T-helper 1 cell (primary cell): ENCODE measurements at places on chromosomes 16 and 17.

DNA sequence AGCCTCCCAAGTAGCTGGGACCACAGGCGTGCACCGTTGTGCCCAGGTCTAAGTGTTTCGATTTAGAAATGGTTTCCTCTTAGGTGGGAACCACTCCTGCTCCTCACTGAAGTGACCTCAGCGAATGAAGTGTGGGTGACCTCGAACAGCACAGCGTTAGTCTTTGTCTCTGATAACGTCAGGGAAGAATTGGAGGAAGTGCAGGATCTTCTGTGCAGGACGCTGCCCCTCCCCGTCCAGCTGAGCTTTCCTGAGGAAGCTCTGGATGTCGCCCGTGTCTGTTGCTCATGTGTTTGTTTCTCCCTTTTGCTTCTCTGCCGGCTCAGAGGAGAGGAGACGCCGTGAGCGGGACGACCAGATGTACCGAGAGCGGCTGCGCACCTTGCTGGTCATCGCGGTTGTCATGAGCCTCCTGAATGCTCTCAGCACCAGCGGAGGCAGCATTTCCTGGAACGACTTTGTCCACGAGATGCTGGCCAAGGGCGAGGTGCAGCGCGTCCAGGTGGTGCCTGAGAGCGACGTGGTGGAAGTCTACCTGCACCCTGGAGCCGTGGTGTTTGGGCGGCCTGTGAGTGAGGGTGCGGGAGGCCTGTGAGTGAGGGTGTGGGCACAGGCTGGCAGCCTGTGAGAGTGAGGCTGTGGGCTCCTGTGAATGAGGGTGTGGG lies 15.6 kb downstream of the SPG7 start:
- DNase-seq, result no peak

GRCh38 chr16:87535855-87536794 lies 43.3 kb upstream of the ZCCHC14 start:
- no peak for DNase-seq

DNA sequence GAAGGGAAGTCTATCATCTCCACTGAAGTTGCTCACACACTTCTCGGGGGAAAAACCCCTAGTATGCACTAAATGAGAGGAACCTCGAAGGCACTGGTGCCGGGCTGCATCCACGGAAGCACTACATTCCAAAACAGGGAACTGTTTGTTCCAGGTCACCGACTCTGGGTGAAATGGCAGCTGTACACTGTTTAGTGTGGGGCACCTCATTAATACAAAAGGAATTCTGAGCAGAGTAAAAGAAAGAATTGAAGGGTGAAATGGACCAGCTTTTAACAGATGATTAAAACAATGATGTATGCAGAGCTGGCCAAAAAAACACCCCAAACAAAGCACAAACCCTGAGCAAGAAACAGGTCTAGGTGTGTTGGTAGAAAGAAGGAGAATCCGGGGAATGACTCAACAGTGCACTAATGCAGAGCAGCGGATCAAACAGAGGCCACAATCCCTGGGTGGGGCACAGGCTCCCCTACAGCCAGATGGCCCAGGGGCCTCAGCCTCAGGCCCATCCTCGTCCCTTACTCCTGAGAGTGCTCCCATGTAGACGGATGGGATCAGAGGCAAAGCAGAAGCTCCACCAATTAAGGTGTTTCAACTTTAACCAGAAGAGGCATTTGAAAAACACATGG lies 161.5 kb downstream of the ZFHX3 start:
- DNase-seq, result no peak

DNA sequence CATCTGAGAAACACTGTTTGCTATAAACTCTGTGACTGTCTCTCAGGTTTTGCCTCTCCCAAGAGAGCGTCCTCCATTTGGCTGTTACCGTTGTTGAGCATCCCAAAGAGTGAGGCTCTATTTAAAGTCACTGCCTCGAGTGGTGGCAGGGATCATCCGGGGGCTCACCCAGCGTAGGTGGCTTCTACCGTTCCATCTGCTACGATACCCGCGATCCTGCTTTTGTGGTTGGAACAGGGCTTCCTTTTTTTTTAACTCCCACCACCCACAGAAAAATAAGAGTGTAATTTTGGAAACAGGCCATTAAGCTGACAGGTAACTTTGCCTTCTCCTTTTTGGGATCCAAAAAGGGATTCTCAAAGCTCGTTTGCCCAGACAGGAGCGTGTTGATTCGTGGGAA lies 36.4 kb downstream of the KNOP1 start:
- DNase-seq, result no peak

DNA sequence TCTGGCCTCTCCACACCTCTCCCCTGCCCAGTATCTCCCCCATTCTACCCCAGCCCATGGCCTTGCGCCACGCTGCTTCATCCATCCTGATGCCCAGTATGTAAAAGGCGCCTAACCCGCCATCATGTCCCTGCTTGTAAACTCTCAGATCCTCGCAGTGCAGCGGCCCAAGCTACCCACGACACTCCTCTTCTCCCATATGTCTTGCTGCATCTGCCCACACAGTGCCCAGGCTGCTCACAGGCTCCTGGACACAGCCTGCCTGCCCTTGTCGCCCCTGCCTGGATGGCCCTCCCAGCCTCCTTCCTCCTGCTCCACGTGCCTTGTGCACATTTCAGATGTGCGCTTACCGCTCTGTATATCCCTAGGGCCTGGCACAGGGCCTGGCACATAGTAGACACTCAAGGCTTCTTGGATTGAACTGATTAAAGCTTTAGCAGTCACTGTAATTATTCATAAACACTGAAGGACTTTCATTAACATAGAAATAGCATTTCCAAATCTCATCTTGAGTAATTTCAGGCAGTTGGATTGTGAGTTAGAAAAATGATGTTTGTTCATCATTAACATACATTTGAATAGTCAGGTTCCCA lies 129.1 kb downstream of the CLEC16A start:
- no peak for DNase-seq

DNA sequence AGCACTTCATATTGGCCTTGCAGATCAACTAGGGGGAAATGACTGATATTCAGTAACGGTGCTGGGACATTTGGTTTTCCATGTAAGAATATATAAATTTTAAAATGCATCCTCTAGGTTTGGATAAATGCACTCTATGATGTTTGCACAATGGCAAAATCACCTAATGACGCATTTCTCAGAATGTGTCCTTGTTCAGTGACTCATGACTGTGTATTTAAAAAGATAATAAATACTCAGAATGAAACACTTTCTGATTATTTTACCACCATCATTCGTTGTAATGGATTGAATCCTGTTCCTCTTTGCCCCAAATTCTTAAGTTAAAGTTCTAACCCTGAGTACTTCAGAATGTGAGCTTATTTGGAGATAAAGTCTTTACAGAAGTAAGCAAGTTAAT lies 17.2 kb upstream of the ADGRG1 start:
- DNase-seq, result no peak

DNA sequence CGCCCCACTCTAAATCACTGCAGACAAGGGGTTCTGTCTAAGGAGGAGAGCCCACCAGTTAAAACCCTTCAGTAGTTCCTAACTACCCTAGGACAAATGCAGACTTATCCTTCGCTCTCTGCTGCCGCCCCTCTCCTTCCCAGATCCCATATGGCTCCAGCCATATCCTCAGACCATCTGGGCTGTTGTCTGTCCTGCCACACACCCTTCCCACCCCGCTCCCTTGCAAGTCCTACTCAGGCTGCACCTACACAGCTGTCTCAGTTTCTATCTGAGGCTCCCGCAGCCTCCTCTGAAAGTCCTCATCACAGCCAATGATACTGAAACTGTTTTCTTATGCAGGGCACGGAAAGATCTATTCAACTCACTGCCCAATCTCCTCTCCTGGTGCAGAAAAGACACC lies 720 bp upstream of the BCKDK start:
- no peak for DNase-seq

DNA sequence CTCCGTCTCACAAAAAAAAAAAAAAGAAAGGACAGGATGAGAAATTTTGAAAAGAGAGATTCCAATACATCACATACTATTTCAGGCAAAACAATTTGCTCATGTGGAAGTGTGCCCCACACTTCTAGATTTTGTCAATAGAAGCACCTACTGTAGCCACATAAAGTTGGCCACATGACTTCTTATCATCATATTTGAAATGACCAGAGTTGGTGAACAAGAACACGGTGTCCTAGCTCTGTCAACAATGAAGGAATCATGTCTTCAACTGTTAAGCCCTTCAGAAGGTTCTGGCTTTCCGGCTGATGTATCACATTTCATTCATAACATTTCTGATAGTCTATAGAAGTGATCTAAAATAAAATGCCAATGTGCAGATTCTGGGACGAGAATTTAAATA lies 534.5 kb downstream of the TMEM114 start:
- DNase-seq, result no peak

GRCh38 chr16:54648575-54648974 lies 282.1 kb upstream of the IRX5 start:
- no peak for DNase-seq

DNA sequence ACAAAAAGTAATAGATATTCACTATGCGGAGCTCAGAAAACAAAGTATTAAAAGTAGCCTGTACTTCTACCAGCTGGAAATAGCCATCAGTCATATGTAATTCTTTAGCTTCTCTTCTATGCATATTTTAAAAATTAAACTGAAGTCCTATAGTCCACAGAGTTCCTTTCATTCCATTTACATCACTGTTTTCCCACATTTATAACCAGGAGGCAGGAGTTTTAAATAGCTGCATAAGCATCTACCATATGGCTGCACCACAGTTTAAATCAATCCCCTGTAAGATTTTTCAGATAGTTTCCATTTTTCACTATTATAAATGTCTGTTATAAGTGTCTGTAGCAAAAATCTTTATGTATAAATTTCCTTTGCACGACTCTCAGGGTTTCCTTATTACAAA lies 45.1 kb downstream of the ZFHX3 start:
- DNase-seq, result no peak

DNA sequence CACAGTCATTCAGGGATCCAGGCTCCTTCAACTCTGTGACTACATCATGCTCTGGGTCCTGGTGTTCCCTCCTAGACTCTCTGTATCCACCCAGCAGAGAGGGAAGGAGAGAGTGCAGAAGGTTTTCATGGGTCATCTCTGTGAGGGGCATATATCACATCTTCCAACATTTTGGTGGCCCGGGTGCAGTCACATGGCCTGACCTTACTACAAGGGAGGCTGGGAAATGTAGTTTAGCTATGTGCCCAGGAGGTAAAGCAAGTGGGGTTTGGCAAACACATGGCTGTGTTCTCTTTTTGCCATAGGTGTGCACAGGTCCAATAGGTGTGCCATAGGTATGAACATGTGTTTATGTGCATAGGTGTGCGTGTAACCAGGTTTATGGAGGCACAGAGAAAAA lies 222.2 kb upstream of the EEF2KMT start:
- DNase-seq, result no peak

GRCh38 chr16:81416749-81417148 lies 27.9 kb upstream of the CMIP start:
- DNase-seq, result no peak

- no peak for DNase-seq
Observed at GRCh38 chr17:4747847-4748246, 8.1 kb upstream of the CXCL16 start.

- no peak for DNase-seq
Observed at GRCh38 chr16:7315813-7316212, 16.8 kb upstream of the RBFOX1 start.

DNA sequence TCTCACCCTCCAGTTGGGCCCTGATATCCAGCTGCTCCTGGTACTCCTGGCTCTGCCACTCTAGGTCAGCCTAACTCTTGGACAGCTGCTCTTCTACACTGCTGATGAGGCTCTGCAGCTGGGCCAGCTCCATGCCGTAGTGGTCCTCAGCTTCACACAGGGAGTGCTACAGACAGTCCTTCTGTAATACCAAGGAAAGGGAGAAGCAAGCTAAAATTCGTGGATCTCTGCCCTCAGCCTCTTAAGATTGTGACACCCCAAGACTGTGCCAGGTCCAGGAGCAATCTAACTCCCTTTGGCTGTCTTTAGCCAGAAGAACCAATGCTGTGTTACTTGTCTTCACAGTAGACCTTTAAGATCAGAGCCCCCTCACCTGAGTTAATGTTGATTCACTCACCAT lies 7.7 kb upstream of the KRT38 start:
- DNase-seq, result no peak

DNA sequence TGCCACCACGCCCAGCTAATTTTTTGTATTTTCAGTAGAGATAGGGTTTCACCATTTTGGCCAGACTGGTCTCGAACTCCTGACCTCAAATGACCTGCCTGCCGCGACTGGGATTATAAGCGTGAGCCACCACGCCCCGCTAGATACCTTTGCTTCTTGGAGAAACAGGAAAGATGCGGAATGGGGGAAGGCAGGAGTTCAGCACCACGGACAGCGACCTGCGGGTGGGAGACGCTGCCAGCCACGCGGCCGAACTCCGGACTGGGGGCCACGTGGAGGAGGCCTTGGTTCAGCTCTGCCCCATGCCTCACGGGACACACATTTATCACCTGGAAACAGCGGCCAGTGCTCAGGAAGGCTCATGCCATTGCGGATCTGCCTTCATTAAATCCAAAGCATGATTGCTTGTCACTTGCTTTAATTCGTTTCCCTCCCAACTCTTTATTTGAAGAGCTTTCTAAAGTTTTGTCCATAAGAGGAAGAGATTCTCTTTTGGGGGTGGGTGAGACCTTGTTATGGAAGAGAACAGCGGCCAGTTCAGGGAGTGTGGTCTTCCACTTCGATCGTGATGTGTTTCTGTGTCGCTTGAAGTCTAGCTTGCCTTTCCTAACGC lies 219.9 kb downstream of the ENGASE start:
- DNase-seq, result peak; percentile 16

- DNase-seq, result no peak
Observed at GRCh38 chr16:14109782-14110727, 38.9 kb downstream of the MRTFB start.

GRCh38 chr17:7285679-7286078 lies 4.2 kb downstream of the SLC2A4 start:
- DNase-seq, result no peak

- DNase-seq, result no peak
Observed at GRCh38 chr17:9261081-9262012, 240.0 kb downstream of the NTN1 start.

DNA sequence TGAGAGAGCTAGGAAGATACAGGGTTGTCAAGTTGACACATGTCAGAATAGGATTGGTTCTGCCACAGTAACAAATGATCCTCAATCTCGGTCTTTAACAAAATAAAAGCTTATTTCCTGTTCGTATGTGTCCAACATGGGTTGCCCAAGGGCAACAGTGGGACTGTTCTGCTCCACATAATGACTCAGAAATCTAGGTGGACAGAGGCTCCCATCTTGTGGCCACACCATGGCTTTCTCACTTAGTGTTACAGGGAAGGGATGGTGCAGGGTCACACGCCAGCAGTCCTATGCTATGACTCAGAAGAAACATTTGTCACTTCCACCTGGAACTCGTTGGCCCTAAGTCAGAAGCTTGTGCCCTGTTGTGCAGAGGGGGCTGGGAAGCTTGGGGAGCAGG lies 364.9 kb downstream of the SNX29 start:
- DNase-seq, result no peak

GRCh38 chr17:29135464-29135863 lies 44.7 kb downstream of the MYO18A start:
- DNase-seq, result no peak

- DNase-seq, result no peak
Observed at GRCh38 chr17:77107506-77108433, 33.0 kb upstream of the SEC14L1 start.
